ENCODE measurements at places on chromosomes 6 and 20.

- no peak for DNase-seq
These were observed 22.9 kb downstream of the GTF2H5 start for GRCh38 chr6:158191032-158191431.

- DNase-seq: no peak
These were observed 129.9 kb upstream of the GRIK2 start for GRCh38 chr6:101263596-101263995.

- DNase-seq: no peak
These were observed 187.0 kb downstream of the HDGFL1 start for GRCh38 chr6:22756365-22756764.

- peak; percentile 36 for DNase-seq
These were observed 6.0 kb upstream of the FASTKD5 start for GRCh38 chr20:3165473-3166337.

DNA sequence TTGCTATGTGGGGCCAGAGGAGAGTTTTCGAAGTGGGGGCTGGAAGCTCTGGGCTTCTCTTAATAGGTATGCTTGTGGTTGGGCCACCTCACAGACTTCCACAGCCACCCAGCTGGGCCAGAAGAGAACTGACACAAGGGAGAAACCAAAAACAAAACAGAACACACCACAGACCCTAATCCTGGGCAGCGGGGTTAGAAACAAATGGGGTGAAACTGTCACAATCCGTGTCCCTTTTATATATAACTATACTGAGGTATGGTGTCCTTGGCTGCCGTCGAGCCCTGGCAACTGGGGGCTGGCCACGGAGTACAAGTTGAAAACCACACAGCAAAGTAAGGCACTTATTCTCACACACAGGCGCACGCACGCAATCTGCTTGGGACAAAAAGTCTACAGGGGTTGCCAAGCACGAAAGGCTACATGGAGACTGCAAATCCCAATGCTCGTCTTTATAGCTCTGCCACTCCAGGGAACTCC, 78.3 kb downstream of the TRAM2 start:
- DNase-seq: no peak

- no peak for DNase-seq
These were observed 238.0 kb downstream of the TBXT start for GRCh38 chr6:165929607-165930006.

DNA sequence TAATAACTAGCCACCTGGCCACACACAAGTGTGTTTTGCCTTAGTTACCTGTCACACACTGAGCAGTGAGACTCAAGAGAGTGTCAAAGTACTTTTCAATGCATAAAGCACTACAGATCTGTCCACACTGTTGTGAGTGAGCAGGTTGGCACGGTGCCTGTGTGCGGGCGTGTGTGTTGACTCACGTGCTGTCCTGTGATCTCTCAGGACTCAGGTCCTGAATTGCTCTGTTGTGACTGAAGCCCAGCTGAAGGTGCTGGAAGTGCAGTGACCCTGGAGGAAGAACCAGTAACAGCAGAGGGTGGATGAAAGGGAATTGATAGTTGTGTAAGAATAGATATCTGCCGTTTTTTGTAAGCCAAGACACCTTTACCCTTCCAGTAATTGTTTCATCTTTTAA, 18.3 kb downstream of the SLC16A10 start:
- DNase-seq: no peak

DNA sequence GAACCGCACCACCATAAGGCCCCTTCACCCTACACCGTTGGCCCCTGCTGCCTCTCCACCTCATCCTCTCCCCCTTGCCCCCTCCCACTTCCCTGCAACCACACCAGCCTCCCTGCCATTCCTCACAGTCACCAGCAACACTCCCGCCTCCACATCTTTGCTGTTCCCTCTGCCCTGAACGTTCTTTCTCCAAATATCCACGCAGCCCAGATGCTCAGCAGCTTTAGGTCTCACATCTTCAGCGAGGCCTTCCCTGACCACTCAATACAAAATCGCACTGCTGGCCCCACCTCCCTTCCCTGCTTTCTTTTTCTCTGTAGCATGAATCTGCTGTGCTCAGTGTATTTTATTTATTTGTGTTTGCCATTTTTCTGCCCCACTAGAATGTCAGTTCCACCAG, 20.5 kb downstream of the ITPR3 start:
- no peak for DNase-seq

GRCh38 chr6:111563581-111563980, 42.1 kb downstream of the TRAF3IP2 start:
- peak; percentile 27 for DNase-seq

All from NCI-H524 treated with DMSO at 0.1 percent for 48 hours (cell line).